ENCODE measurements at places on chromosomes 11 and 22. TPM values are rescaled to one million over a fixed set of nuclear protein-coding genes. Genes with fewer than 3 reads are reported as not detected.

LRRC74B gene
- total RNA-seq: 0.25 TPM

TBX1 gene
- total RNA-seq: 2.4 TPM

CATSPERZ gene
- total RNA-seq: 1.3 TPM

SCN4B gene
- not detected for total RNA-seq

SORL1 gene
- 4.9 TPM for total RNA-seq

SMIM35 gene
- total RNA-seq: not detected

FGF19 gene
- 2.0 TPM for total RNA-seq

MB gene
- total RNA-seq: 5.0 TPM

CFAP300 gene
- 1.9 TPM for total RNA-seq

OR5F1 gene
- not detected for total RNA-seq

DNA sequence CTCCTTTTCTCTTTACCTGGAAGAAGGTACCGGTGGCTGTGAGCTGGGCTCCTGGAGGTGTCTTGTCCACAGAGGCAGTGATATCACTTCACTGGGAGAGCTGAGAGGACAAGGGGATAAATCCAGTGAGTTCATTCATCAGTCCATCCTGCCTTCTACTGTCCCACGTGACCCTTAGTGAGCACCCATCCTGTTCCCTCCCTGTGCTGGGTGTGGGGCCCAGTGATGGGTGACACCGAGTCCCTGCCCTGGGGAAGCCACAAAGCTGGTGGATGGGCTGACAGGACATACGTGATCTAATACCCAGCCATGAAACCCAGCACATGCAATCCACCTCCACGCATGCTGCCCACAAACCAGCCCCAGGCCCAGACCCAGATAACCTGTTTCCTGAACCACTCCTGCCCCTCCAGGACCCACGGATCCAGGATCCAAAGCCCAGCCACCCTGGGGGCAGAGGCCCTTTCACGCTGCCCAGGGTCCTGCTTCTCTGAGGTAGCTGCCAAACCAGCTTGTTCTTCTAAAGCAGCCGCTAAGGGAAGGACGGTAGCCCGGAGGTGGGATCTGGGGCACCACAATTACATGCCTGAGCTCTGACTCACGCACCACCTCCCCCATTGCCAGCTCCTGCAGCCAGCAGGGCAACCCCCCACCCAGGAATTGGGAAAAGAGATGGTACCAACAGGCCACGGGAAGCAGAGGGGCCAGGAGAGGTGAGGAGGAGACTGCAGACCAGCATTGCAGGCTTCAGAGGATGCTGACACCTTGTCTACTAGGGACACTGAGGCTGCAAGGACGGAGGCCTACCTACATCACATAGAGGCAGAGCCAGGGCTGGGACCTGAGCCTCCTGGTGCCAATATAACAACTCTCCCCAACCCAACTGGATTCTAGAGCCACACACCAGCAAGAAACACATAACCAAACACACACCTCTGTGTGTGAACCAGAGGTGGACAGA lies 35.2 kb downstream of the GDPD5 start:
- H3K27me3 ChIP-seq: no peaks in the 10 kb centered on the region
- no peak overlapping the region for H3K4me3 ChIP-seq
- no peak overlapping the region for H3K27ac ChIP-seq
- no peaks in the 10 kb centered on the region for H3K36me3 ChIP-seq
- DNase-seq: peak; percentile 60

DNA sequence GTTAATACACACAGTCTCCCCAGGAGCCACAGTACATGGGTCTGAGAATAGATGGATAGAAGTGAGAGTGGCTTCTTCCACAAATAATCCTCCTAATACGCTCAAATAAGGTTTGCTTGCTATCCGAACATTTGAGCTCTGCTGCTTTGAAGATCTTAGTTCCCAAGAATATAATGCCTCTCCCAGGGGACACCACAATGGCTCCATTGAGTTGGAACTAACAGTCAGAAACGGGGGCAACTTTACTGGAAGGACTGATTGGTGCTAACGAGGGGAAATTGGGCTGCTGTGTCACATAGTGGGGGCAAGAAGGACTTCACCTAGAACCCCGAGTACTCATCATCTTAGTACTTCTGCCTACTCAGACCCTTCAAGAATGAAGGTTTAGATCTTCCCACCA lies 66.2 kb downstream of the IGLL5 start:
- no peak overlapping the region for H3K27ac ChIP-seq
- H3K4me3 ChIP-seq: no peak overlapping the region
- DNase-seq: no peak
- H3K36me3 ChIP-seq: no peaks in the 10 kb centered on the region
- no peaks in the 10 kb centered on the region for H3K4me1 ChIP-seq
- H3K27me3 ChIP-seq: peaks cover 28% of the 10 kb centered on the region

DNA sequence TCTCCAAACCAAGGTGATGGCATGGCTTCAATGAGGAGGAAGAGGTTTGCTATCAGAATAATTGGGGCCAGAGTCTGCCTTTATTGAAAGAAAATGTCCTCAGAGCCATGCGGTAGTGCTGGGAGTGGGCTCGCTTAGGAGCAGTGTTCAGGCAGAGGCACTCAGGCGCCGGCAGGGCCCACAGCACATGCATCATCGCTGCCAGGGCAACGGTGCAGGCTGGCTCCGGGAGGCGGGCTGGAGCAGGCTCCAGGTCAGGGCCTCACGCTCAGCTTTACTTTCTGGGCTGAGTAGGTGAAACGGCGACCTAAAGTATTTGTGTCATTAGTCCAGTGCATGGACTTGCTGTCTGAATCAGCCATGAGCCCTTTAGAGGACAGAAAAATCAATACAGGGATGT lies 169.9 kb upstream of the CCDC90B start:
- H3K27me3 ChIP-seq: no peaks in the 10 kb centered on the region
- H3K4me3 ChIP-seq: no peak overlapping the region
- H3K4me1 ChIP-seq: no peaks in the 10 kb centered on the region

GRCh38 chr11:4559527-4560440 lies 14.8 kb downstream of the OR52M1 start:
- peak overlapping the region; percentile 16 for H3K27ac ChIP-seq
- H3K4me3 ChIP-seq: no peak overlapping the region
- peaks cover 22% of the 10 kb centered on the region for H3K4me1 ChIP-seq
- H3K27me3 ChIP-seq: no peaks in the 10 kb centered on the region

- H3K36me3 ChIP-seq: no peaks in the 10 kb centered on the region
- H3K4me3 ChIP-seq: no peak overlapping the region
- no peak overlapping the region for H3K27ac ChIP-seq
- H3K4me1 ChIP-seq: no peaks in the 10 kb centered on the region
- peaks cover 7% of the 10 kb centered on the region for H3K27me3 ChIP-seq
These were observed 256.7 kb upstream of the CCDC90B start for GRCh38 chr11:83542861-83543260.

- no peaks in the 10 kb centered on the region for H3K36me3 ChIP-seq
- no peak overlapping the region for H3K4me3 ChIP-seq
- DNase-seq: no peak
- peaks cover 71% of the 10 kb centered on the region for H3K27me3 ChIP-seq
- no peaks in the 10 kb centered on the region for H3K4me1 ChIP-seq
These were observed 2.4 kb downstream of the ASPHD2 start for GRCh38 chr22:26431261-26431995.

GRCh38 chr22:39174498-39175352 lies 22.2 kb upstream of the CBX7 start:
- H3K27me3 ChIP-seq: no peaks in the 10 kb centered on the region
- H3K4me1 ChIP-seq: peaks cover 60% of the 10 kb centered on the region
- peak overlapping the region; percentile 20 for H3K4me3 ChIP-seq

GRCh38 chr11:10072142-10072541 lies 221.9 kb downstream of the SBF2 start:
- DNase-seq: no peak
- H3K36me3 ChIP-seq: no peaks in the 10 kb centered on the region
- no peaks in the 10 kb centered on the region for H3K4me1 ChIP-seq
- no peaks in the 10 kb centered on the region for H3K27me3 ChIP-seq

DNA sequence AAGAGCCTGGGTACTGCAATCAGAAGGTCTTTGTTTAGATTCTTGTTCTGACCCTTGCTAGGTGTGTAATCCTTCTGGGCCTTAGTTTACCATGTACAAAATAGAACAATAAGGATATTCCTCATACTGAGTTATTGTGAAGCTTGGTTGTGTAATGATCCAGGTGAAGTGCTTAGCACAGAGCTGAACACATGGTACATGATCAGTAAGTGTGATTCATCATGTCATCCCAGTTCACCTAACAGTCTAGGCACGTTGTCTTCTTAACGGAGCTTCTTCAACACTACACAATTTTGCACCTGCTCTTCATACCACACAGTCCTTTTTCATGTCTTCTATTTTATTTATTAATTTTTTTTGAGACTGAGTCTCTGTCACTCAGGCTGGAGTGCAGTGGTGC lies 234.3 kb upstream of the TENM4 start:
- no peaks in the 10 kb centered on the region for H3K36me3 ChIP-seq
- 0 out of 2 replicates have a peak, but pooled peaks cover 6% of the 10 kb centered on the region for H3K27me3 ChIP-seq
- no peaks in the 10 kb centered on the region for H3K4me1 ChIP-seq
- H3K27ac ChIP-seq: no peak overlapping the region
- H3K4me3 ChIP-seq: no peak overlapping the region
- no peak for DNase-seq

GRCh38 chr11:76939219-76939631 lies 78.5 kb downstream of the ACER3 start:
- peaks cover 32% of the 10 kb centered on the region for H3K4me1 ChIP-seq
- H3K4me3 ChIP-seq: no peak overlapping the region
- H3K27me3 ChIP-seq: no peaks in the 10 kb centered on the region
- H3K27ac ChIP-seq: no peak overlapping the region

- H3K36me3 ChIP-seq: no peaks in the 10 kb centered on the region
- H3K27ac ChIP-seq: no peak overlapping the region
- H3K27me3 ChIP-seq: no peaks in the 10 kb centered on the region
- DNase-seq: no peak
- no peak overlapping the region for H3K4me3 ChIP-seq
These were observed 321.0 kb downstream of the TBC1D22A start for GRCh38 chr22:47083379-47083986.

- no peaks in the 10 kb centered on the region for H3K4me1 ChIP-seq
- H3K4me3 ChIP-seq: no peak overlapping the region
- no peaks in the 10 kb centered on the region for H3K27me3 ChIP-seq
- no peak overlapping the region for H3K27ac ChIP-seq
These were observed 8.3 kb upstream of the SSTR3 start for GRCh38 chr22:37220543-37220981.

DNA sequence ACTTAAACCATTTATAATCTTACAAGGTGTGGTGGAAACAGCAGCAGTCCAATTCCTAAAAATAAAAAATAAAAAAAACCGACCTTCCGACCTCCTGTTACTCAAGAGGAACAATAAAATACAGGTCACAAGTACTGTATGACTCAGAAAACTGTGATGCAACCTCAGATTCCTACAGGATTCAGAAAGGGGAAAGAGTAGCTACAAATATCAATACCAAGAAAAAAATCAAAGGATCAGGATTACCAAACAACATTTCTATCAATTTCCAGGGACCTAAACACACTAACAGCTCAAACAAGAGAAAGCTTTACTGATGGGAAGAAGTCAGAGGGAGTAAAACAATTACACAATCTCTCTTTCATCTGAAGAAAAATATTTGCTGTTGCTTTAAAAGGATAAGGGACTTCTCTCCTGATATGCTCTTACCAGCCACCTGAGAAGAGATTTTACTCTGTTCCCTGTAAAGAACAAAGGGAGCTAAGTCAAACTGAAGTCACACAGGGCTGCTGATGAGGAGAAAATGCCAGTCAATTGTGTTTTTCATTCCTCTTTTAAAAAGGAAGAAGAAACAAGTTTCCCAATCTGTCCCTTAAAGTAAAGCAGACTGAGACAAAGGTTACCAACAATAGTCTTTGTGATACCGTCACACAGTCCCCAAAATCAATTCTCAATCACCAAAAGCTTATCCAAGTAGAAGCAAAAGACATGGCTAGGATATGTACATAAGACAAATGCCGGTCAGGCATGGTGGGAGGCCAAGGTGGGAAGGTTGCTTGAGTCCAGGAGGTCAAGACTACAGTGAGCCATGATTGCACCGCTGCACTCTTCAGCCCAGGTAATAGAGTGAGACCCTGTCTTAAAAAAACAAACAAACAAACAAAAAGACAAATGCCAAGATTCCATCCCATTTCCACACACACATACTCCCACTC lies 39.3 kb downstream of the AMBRA1 start:
- H3K27me3 ChIP-seq: no peaks in the 10 kb centered on the region
- peak; percentile 17 for DNase-seq
- peaks cover 65% of the 10 kb centered on the region for H3K4me1 ChIP-seq
- peak overlapping the region; percentile 43 for H3K4me3 ChIP-seq

- no peaks in the 10 kb centered on the region for H3K4me1 ChIP-seq
- no peaks in the 10 kb centered on the region for H3K36me3 ChIP-seq
- no peak overlapping the region for H3K4me3 ChIP-seq
- no peak for DNase-seq
- no peaks in the 10 kb centered on the region for H3K27me3 ChIP-seq
These were observed 419.8 kb upstream of the LRRC4C start for GRCh38 chr11:41879214-41879613.

DNA sequence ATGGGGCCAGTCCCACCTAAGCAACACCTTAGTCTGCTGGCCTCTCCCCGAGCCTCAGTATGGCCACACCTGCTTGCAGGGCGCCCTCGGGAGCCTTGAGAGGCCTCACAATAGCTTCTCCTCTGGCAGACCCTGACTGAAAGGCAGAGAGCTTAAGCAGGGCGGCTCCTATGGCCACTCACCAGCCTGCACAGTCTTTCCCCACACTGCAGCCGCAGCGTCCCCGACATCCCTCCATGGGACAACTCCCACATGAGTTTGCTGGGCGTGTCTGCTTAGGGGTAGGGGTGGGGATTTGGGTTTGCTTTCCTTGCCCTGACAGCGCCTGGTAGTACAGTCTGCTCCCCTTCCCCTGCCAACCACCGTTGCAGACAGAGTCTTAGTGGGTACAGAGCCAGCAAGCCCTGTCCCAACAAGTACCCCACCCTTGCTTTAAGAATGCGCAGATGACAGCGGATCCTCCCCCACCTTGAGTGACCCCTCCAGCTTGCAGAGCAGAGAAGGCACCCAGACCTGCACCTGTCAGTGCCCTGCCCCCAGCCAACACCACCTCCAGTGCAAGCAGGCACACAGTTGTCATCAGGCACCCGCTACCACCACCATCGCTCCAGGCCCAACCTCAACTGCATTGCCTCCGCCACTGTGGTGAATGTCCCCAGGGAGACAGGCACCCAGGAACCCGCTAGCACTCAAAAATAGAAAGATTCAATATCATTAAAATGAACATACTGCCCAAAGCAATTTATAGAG lies 413.8 kb upstream of the ARHGAP42 start:
- no peaks in the 10 kb centered on the region for H3K27me3 ChIP-seq
- DNase-seq: no peak
- H3K4me3 ChIP-seq: no peak overlapping the region
